Activated CD4-positive, alpha-beta T cell treated with anti-CD3 and anti-CD28 coated beads, Interleukin-2, amount 50 U/mL, for 48 hours (primary cell): ENCODE measurements at places on chromosomes 1 and 21.

GRCh38 chr1:150210091-150210490, 25.8 kb downstream of the ANP32E start:
- DNase-seq = no peak

GRCh38 chr1:156897078-156897825, 3.7 kb downstream of the PEAR1 start:
- no peak for DNase-seq

- DNase-seq = peak; percentile 74
Observed at GRCh38 chr1:28056129-28056925, 32.1 kb downstream of the EYA3 start.

DNA sequence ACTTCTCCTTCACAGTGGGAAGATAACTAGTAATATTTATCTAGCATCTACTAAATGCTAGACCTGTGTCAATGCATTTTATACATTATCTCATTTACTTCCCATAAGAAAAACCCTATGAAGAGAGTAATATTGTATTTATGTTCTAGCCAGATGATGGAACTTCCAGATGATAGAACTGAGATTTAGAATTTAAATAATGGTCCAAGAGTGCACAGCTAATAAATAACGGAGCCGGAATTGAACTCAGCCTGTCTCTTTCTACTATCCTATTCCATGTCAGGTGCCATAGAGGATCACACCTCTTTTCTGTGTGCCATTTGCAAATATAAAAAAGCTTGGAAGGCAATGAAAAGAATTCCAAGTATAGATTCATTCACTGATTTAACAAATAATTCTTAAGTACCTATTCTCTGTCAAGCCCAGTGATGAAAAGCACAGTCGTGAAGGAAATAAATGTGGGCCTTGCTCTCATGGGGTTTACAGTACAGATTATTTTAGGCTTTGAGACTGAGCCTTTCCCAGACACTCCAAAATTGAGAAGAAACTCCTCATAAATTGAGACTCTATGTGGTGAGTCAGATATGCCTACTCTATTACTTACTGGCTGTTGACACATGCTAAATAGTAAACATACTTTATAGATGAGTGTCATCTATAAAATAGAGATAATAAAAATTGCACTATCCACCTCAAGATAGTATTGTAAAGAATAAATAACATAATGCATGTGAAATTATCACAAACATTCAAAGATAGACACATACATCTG, 378.0 kb upstream of the PRMT6 start:
- DNase-seq = no peak

DNA sequence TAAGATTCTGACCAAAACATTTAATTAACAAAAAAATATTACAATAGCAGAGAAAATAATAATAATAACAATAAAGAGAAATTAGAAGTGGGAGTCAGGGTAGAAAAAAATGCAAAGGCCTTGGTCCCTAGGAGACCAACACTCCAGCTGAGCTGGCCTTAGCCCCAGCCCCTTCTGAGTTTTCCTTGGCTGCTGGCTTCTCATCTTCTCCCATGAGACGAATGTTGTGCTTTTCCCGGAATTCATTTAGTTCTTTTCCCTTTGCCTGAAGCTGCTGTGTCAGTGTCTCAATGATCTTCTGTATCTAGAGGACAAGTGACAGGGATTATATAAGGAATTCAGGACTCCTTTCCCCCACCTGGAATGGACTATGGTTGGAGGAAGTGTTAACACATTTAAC, 2.4 kb downstream of the KLHDC9 start:
- DNase-seq = no peak

GRCh38 chr1:119840745-119841144, 29.5 kb upstream of the REG4 start:
- DNase-seq = no peak

DNA sequence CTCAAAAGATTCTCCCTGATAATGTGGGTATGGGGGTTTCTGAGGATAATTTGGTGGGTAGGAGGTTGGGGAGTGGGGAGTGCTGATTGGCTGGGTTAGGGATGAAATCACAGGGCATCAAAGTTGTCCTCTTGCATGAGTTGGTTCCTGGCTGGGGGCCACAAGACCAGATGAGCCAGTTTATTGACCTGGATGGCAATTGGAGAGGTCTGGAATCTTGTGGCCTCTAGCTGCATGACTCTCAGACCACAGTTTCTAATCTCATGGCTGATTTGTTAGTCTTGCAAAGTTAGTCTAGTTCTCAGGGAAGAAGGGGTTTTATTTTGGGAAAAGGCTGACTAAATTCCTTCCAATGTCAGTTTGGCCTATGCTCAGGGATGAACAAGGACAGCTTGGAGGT, 3.3 kb upstream of the GBP1 start:
- no peak for DNase-seq
